ENCODE measurements at places on chromosomes 6 and 20.

GRCh38 chr6:21438237-21438985 lies 155.1 kb upstream of the SOX4 start:
- no peak for DNase-seq

DNA sequence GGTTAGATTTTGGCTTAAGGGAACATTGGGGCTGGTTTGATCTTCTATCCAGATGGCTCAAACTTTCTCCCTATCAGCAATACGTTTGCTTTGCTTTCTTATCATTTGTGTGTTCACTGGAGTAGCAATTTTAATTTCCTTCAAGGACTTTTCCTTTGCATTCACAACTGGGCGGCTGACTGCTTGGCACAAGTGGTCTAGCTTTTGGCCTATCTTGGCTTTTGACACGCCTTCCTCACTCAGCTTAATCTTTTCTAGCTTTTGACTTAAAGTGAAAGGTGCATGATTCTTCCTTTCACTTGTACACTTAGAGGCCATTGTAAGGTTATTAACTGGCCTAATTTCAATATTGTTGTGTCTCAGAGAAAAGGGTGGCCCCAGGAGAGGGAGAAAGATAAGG lies 254.9 kb downstream of the PLCB1 start:
- no peak for DNase-seq

GRCh38 chr20:49098136-49098535 lies 52.0 kb downstream of the CSE1L start:
- no peak for DNase-seq

DNA sequence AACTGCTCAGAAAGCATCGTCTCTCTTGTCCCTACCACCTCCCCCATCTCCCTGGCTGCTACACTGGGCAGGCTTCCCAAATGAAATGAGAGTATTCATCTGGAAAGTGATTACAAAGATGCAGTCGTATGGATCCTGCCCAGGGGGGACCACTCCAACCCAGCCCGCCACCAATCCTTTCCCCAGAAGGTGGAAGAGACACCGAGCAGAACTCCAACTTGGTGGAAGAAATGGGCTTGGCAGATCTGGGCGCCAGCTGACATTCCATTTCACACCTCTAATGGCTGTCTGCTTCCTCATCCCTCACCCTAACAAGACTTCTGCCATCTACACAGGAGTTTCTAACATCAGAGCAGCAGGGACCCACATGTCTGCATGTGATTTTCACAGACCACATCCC lies 12.7 kb downstream of the PKHD1 start:
- DNase-seq, result no peak

GRCh38 chr6:74879234-74879633 lies 326.6 kb downstream of the COL12A1 start:
- DNase-seq, result no peak

- DNase-seq, result no peak
Measured at GRCh38 chr6:17653198-17653882, 53.2 kb downstream of the FAM8A1 start.

GRCh38 chr6:29926413-29927274 lies 15.7 kb upstream of the HLA-A start:
- peak; percentile 77 for DNase-seq

- no peak for DNase-seq
Measured at GRCh38 chr20:63573647-63574131, 350 bp downstream of the HELZ2 start.

DNA sequence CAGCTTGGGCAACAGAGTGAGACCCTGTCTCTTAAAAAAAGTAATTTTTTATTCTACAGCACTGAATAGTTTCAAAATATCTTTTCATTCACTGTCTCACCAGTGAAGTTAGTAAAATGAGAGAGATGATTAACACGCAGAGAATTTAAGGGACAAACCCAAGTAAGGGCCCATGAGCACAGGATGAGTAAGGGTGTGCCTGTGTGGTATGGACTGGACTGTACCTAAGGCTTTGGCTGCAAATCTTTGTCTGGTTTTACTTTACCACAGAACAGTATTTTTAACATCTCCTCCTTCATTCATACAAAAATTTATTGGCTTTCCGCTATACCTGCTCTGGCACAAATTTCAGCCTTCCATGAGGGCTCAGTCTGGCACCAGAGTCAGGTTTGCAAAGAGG lies 433.3 kb downstream of the UTRN start:
- DNase-seq, result no peak

DNA sequence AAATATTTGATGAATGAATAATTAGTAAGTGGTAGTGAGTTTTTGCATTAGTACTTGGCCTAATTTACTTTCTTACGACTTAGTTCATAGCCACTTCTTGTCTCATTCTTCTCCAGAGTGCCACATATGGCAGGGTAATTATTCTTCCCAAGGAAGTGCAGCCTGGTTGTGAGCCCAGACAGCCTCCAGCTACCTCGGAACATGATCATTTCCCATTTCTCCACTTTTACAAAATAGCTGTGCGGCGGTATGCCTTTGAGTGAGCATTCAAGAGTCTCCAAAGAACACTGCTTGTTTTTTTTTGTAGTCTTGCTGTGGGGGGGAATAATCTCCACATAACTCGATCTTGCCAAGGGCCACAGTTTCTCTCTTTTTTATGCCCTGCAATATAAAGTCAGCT lies 765.0 kb downstream of the HDGFL1 start:
- DNase-seq, result no peak

GRCh38 chr6:13377054-13377758 lies 48.9 kb upstream of the TBC1D7 start:
- no peak for DNase-seq

GRCh38 chr6:169407325-169407724 lies 153.7 kb upstream of the THBS2 start:
- DNase-seq, result no peak
